ENCODE measurements at places on chromosomes 1 and 21. TPM values are rescaled to one million over a fixed set of nuclear protein-coding genes. Genes with fewer than 3 reads are reported as not detected.

DNA sequence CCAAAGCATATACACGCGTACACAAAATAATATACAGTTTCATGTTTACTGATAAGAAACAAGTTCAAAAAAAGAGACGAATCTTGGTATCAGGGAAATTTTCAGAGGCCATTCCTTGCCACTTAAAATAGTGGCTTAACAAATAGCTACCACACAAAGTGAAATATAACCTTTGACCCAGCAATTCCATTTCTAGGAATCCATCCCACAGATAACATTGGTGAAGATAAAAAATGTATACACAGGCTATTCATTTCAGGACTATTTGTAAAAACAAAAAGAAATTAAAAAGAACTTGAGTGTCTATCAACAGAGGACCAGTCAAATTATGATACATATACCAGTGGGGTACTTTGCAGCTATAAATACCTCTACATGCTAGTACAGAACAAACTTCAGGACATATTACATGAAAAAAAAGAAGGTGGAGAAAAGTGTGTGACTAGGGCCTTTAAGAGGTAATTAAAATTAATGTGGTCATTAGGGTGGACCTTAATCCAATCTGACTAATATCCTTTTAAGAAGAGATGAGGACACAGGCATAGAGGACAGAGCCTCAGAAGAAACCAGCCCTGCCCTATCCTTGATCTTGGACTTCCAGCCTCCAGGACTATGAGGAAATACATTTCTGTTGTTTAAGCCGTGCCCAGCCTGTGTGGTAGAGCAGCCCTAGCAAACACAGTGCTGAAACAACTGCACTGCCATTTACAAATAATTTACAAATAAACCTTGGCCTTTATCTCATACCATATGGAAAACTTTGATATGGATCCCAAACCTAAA lies 7.8 kb downstream of the UBE2G2 start:
- DNase-seq, result no peak
- H3K36me3 ChIP-seq, result no peaks in the 10 kb centered on the region
- H3K4me1 ChIP-seq, result peaks cover 9% of the 10 kb centered on the region

GRCh38 chr1:244341455-244342450 lies 110.0 kb downstream of the ADSS2 start:
- H3K4me3 ChIP-seq, result no peak overlapping the region
- no peaks in the 10 kb centered on the region for H3K36me3 ChIP-seq
- H3K27ac ChIP-seq, result no peak overlapping the region

- peaks cover 15% of the 10 kb centered on the region for H3K4me1 ChIP-seq
- DNase-seq, result no peak
- H3K4me3 ChIP-seq, result no peak overlapping the region
- no peaks in the 10 kb centered on the region for H3K27me3 ChIP-seq
- H3K27ac ChIP-seq, result no peak overlapping the region
- H3K36me3 ChIP-seq, result no peaks in the 10 kb centered on the region
Measured at GRCh38 chr1:230758709-230759368, 11.7 kb downstream of the CAPN9 start.

DNA sequence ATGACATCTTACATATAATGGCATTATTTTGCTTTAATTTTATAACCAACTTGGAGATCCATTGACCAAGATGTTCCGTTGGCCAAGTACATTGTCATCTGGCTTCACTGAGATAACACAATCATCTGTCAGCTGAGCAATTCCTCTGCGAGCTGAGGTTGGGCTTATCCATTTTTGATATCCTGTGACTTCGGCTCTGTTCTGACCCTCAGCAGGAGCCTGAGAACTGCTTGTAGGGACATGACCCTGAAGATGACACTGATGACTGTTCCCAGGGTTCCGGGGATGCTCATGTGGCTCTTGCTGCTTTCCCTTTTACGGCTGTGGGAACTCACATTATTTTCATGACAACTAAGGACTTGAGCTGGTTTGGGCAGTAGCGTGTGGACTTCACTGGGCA lies 51.2 kb downstream of the TLR5 start:
- H3K27ac ChIP-seq, result no peak overlapping the region
- DNase-seq, result no peak
- no peaks in the 10 kb centered on the region for H3K36me3 ChIP-seq
- H3K4me1 ChIP-seq, result peaks cover 9% of the 10 kb centered on the region
- no peak overlapping the region for H3K4me3 ChIP-seq
- no peaks in the 10 kb centered on the region for H3K27me3 ChIP-seq

DNA sequence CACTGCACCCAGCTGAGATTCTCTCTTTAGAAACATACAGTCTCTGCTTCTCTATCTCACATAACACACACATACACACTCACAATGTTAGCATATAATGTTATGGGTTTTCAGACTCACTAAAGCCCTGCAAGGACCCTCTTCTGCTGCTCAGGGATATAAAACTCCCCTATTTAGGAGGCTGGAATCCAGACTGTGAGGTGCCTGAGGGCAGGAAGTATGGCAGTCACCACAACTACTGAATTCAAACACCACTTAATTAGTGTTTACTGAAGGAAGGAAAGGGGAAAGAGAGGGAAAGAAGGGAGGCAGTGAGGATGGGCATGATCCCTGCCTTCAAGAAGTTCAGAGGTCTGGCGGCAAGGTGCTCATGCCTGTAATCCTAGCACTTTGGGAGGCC lies 7.8 kb upstream of the CDK18 start:
- no peaks in the 10 kb centered on the region for H3K36me3 ChIP-seq
- peaks cover 11% of the 10 kb centered on the region for H3K4me1 ChIP-seq
- no peak overlapping the region for H3K27ac ChIP-seq
- no peaks in the 10 kb centered on the region for H3K27me3 ChIP-seq
- no peak overlapping the region for H3K4me3 ChIP-seq

DNA sequence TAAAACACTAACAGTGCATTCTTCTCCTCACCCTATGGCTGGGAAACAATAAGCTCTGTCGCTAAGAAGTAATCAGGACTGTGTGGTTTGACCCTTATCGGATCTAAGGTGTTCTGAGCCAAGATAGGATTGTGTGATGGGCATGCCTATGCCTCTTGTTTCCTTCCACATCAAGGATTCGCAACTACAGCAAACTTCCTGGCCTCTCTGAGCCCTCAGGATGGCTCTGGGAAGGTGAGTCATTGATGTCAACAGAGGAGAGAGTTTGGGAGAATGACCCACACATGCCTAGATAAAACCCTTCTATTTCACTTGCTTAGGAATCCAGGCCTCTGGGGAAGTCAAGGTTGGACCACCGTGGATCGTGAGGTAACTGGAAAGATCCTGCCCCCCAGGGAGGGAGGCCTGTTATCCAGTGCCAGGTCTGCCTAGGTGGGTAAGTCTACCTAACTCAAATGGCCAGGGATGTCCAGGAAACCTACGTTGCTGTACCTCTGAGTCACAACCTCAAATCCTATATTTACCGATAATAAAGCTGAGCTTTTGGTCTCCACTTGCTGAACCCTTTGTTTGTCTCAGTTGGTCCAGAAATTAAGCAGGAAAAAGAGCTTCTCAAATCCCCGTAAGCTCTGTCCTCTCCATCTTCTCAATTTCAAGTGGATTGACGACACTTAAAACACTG lies 27.4 kb downstream of the TIAM1 start:
- peak; percentile 59 for DNase-seq
- no peak overlapping the region for H3K4me3 ChIP-seq
- H3K27ac ChIP-seq, result no peak overlapping the region
- H3K36me3 ChIP-seq, result no peaks in the 10 kb centered on the region
- no peaks in the 10 kb centered on the region for H3K4me1 ChIP-seq
- no peaks in the 10 kb centered on the region for H3K27me3 ChIP-seq

DNA sequence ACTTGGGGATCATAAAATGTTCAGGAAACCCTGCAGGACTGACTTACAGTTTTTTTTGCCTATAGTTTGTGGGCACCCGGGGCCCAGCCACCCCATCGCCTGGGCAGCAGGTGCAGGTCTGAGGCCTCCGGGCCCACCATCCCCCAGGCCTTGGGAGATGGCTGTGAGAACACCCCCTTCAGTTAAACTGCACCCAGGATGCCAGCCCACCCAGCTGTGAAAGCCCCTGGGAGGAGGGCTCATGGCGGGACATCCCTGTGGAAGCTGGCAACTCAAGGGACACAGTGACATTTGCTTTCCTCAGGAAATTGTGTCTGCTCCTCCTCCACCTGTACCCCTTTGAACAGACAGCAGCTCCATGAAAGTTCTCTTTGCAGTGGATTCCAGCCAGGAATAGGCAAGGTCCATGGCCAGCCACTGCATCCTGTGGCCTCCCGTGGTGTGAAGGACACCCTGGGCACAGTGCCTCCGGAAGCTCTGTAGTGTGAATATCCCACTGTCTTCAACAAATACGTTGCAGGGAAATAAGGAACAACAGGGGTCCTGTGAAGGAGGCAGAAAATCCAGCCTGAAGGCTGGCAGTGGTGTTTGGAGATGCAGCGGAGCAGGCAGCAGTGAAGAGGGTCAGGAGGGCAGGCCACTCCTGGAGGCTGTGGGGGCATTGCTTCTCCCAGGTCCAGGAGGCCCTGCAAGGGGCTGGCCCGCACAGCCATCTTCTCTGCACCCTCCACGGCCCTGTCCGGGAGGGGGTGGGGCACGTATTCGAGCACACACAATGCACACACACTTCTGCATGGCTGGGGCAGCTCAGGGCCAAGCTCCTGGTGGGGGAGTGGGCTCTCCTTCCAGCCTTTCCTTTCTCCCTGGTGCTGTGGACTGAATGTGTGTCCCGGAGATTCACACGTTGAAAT lies 2.1 kb upstream of the OBSCN start:
- no peaks in the 10 kb centered on the region for H3K27me3 ChIP-seq
- H3K4me1 ChIP-seq, result peaks cover 54% of the 10 kb centered on the region
- H3K4me3 ChIP-seq, result no peak overlapping the region
- no peaks in the 10 kb centered on the region for H3K36me3 ChIP-seq
- no peak for DNase-seq

- H3K27me3 ChIP-seq, result no peaks in the 10 kb centered on the region
- no peak overlapping the region for H3K4me3 ChIP-seq
- H3K36me3 ChIP-seq, result no peaks in the 10 kb centered on the region
- no peak for DNase-seq
Measured at GRCh38 chr1:16067127-16067768, 6.2 kb downstream of the FAM131C start.

- no peak overlapping the region for H3K4me3 ChIP-seq
- no peaks in the 10 kb centered on the region for H3K4me1 ChIP-seq
- no peak overlapping the region for H3K27ac ChIP-seq
Measured at GRCh38 chr1:53176452-53177208, 20.0 kb upstream of the CPT2 start.

- no peaks in the 10 kb centered on the region for H3K36me3 ChIP-seq
- DNase-seq, result no peak
- no peak overlapping the region for H3K27ac ChIP-seq
- no peaks in the 10 kb centered on the region for H3K4me1 ChIP-seq
Measured at GRCh38 chr1:103448560-103448959, 76.9 kb upstream of the RNPC3 start.

DNA sequence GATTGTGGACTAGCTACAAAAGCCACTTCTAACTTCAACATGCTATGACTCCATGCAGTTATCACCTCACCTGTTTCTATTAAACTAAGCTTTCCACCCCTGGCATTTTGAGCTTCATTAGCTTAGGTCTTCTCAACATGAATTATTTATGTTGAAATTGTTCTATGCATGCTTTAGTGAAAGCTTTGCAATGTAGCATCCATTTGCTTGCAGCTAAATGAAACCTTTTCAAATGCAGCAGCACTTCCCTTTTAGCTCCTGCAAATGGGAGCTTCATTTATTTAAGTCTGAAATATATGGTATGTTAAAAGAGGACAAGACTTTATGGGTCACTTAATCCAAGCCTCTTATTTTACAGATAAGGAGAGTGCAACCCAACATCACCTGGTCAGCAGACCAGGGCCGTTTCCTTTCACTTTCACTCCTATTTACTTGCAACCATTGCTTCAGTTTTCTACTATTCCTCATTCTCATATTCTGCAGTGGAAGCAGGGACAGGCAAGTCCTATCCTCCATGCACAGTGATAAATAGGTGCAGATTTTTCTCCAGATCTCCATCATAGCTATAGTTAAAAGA lies 56.4 kb upstream of the SAMSN1 start:
- no peaks in the 10 kb centered on the region for H3K4me1 ChIP-seq
- DNase-seq, result no peak
- no peaks in the 10 kb centered on the region for H3K36me3 ChIP-seq
- no peak overlapping the region for H3K27ac ChIP-seq
- no peaks in the 10 kb centered on the region for H3K27me3 ChIP-seq

- DNase-seq, result no peak
- H3K36me3 ChIP-seq, result no peaks in the 10 kb centered on the region
- no peak overlapping the region for H3K27ac ChIP-seq
- H3K4me3 ChIP-seq, result no peak overlapping the region
- H3K4me1 ChIP-seq, result peaks cover 3% of the 10 kb centered on the region
- no peaks in the 10 kb centered on the region for H3K27me3 ChIP-seq
Measured at GRCh38 chr1:8216005-8216404, 101.9 kb upstream of the SLC45A1 start.

DNA sequence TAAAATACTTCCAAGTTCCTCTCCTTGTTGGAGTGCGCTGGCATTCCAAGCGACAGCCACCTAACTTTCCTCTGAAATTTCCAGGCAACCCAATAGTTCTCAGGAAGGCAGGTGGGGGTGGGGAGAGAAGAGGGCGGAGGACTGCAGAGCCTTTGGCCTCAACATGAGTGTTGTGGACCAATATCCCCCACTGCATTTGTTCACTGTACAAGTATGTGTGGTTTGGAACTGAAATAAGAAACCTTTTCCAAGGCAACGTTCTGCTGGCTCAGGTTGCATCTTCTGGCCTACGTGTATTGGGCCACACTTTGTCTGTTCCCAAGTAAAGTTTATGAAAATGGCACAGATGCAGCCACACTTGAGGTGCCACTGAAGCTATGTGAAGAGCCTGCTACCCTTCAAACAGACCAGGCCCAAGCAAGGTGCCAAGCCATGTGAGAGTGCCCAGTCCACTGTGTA lies 153.4 kb downstream of the DHRS3 start:
- H3K27ac ChIP-seq, result no peak overlapping the region
- H3K36me3 ChIP-seq, result no peaks in the 10 kb centered on the region
- H3K4me3 ChIP-seq, result no peak overlapping the region
- no peaks in the 10 kb centered on the region for H3K27me3 ChIP-seq

DNA sequence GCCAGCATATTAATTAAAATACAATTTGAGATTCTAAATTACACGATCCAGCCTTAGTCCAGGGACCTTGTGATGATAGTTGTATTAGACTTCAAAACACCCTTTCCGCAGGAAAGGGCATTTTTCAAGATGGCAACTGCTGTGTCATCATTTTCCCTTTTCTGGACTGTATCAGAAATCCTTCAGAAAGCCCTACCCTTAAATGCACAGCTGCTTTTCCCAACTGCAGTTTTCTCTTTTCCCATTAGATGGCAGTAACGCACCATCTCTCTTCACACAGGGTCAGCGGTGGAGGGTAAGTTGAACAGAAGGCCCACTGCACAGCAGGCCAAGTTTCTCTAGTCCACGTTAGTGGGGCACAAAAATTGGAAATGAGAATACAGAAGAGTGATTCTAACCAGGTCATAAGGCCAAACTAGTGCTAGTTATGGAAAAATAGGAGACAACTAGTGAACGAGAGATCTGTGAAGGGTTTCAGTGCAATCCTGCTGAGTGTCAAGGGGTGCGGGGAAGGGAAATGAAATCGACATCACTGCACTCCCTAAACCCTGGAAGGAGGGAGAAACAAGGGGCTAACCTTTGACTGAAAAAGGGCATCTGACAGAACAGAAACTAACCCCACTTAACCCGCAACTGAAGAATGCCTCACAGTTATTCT lies 22.1 kb upstream of the TDRD10 start:
- H3K27me3 ChIP-seq, result no peaks in the 10 kb centered on the region
- no peak overlapping the region for H3K27ac ChIP-seq
- H3K4me1 ChIP-seq, result peaks cover 9% of the 10 kb centered on the region
- H3K4me3 ChIP-seq, result no peak overlapping the region
- DNase-seq, result peak; percentile 83

GRCh38 chr1:232568331-232568852 lies 61.5 kb downstream of the SIPA1L2 start:
- H3K27me3 ChIP-seq, result no peaks in the 10 kb centered on the region
- H3K36me3 ChIP-seq, result no peaks in the 10 kb centered on the region
- no peak overlapping the region for H3K4me3 ChIP-seq

HMGN2 gene
- 417 TPM for total RNA-seq

AMY2A gene
- not detected for total RNA-seq

RC3H1 gene
- total RNA-seq, result 28.1 TPM
